ENCODE measurements at places on chromosomes 2 and 18.

DNA sequence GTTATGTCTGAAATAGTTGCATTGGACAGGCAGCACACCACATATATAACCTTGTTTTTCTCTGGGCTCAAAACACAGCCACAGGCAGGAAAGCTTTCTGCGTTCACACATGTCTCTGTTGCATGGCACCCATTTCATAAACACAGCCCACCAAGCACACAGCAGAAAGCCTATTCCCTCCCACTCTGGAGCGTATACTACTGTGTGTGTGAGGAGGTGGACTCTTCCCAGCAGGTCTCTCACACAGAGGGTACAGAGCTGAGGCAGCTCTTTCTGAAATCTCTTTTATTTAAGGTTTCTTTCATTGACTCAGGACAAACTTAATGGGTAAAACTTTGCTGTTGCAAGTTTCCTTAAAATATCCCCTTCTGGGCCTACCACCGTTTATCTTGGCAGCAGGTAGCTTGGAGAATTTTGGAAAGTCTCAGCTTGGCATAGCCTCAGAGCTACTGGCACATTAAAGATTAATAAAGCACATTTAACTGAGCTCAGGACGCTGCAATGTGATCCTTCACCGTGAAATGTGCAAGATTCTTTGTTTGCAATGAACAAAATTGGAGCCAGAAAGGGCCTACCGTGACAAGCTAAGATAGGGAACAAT is 105.1 kb upstream of the NCKAP5 start:
- DNase-seq = no peak

DNA sequence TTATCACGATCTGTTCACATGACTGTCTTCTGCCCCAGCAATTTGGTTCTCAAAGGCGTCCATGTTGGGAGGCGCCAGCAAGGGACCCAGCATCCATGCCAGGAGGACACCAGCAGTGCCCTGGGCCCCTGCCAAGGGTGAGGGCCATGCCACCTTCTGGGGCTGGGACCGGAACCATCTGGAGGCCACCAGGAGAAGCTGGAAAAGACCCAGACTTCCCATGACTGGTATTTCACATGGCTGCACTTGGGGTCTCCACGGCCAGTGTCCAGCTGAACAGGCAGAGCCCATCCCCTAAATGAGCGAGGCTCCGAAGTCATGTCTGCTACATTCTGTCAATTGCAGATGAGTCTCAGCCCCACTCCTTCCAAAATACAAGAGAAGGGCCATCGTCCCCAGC is 306.8 kb upstream of the HS6ST1 start:
- no peak for DNase-seq

- no peak for DNase-seq
Observed at GRCh38 chr2:64391940-64392339, 62.0 kb upstream of the LGALSL start.

DNA sequence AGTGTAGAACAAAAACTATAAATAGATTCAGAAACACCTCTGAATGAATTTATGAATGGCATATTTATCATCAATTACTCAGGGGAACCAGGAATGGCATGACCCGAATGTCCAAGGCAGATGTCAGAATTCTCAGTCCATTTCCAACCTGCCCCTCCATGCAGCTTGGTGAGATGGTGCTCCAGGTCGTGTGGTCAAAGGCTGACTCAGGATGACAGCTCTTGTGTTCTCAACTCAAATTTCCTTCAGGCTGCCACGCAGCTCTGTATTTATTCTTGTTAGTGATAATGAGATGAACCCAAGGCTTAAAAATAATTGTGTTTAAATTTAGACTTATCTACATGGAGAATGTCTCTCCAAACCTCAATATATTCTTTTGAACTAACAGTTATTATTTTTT is 146.9 kb downstream of the METTL4 start:
- no peak for DNase-seq

DNA sequence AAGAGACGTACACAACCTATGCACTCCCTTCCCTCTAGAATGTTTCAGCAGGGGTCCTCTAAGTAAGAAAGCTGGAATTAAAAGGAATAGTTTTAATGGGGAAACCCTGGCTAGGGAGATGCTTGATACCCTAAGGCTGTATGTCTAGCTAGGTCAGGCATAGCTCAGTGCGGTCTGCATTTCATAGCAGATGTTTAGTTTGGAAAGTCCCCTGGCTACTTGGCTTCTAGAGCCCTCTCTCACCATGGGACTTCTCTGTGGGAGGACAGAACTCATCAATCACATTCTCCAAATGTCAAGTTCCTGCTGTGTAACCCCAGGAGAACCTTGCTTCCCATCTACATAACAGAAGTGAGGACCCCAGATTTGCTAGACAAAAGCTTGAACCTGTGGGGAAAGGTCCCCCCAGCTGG is 24.1 kb upstream of the ANXA4 start:
- DNase-seq = no peak

- DNase-seq = no peak
Observed at GRCh38 chr2:108924580-108925251, 64.3 kb downstream of the EDAR start.
